ENCODE measurements at places on chromosomes 3 and 15.

- DNase-seq: no peak
Observed at GRCh38 chr3:42403737-42404136, 6.7 kb downstream of the LYZL4 start.

DNA sequence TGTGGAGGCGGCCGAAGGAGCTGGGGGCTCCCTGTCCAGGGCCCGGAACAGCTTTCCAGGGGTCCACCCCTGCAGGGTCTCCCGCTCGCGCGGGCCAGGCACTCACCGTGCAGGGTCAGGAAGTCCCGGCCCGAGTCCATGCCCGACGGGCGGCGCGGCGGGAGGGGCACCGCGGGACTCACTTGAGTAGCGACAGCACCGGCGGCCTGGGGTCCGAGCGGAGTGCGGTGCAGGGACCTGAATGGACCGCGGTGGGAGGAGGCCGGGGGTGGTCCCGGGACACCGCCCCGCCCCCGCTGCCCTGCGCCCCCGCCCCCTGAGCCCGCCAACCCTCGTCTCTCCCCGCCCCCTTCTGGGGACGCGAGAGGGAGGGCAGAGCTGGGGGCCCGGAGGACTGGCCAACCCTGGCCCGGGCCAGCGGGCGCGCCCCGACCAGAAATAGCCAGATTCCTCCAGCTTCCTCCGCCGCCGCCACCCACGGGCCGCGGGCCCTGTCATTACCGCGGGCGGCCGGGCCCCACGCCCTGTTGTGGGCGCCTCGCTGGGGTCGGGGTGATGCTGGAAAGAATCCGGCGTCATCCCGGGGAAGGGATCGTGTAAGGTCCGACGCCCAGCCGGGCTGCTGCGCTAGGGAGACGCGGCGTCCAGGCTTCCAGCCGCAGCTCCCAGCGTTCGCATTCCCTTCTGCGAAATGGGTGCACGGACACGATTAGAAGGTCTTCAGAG is at the start of gene PLCD1:
Gene PLCD1, minus strand, starts transcription at position 243 of the 726 bp plus-strand sequence. Its CDS starts 103 bp downstream, at position 140.
- peak; percentile 87 for DNase-seq

GRCh38 chr3:116000311-116000710 is 377.0 kb downstream of the GAP43 start:
- DNase-seq: peak; percentile 97

DNA sequence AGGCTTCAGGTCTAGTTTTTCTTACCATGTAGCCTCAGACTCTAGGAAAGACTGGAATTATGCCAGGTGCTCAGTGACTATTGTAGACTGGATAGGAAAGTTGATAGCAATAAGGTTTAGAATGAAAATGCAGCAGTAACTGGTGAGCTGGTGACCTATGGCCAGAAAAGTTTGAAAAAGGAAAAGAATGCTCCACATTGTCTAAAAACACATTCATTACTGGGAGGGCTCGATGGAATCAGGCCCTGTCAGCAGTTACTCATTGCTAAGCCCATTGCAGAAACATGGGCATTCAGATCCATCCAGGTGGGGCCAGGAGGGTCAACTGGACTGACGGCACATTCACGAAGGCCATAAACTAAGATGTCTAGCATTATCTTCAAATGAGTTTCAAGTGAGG is 8.7 kb upstream of the MBNL1 start:
- no peak for DNase-seq

GRCh38 chr15:52308446-52309153 is 13.0 kb upstream of the MYO5C start:
- DNase-seq: no peak

DNA sequence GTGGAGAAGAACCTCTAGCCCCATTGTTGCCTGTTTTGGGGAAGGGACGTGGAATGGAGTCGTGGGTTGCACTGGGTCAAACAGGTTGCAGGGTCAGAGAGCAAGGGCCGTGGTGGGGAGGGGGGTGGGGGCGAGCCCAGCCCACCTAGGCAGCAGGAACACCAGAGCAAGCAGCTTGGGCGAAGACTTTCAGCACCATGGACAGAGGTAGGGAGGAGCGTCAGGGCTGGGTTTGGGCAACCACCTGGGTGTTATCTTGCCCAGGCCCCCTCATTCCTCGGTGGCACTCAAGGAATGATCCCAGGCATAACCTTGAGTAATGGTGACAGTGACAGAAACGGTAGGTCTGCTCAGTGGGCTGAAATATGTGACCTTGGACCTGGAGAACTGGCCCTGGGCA is 45.9 kb upstream of the TMEM115 start:
- peak; percentile 30 for DNase-seq

GRCh38 chr3:157122116-157122515 is 37.8 kb downstream of the CCNL1 start:
- peak; percentile 76 for DNase-seq

DNA sequence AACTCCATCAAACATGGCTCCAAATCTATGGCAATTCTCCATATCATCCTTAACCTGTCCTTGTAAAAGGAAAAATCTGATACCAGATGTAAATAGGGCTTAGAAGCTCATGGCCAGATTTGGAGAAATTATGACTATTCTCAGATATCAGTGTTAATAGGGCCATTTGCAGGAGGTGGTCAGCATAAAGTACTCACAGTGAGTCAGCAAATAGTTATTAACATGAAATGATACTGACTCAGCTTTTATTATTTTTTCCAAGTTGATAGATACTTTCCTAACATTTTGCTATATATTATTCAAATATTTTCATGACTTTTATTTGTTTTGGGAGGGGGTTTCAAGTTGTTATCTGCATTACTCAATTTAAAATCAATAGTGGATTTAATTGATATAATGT is 255.8 kb downstream of the MFSD1 start:
- DNase-seq: peak; percentile 10

DNA sequence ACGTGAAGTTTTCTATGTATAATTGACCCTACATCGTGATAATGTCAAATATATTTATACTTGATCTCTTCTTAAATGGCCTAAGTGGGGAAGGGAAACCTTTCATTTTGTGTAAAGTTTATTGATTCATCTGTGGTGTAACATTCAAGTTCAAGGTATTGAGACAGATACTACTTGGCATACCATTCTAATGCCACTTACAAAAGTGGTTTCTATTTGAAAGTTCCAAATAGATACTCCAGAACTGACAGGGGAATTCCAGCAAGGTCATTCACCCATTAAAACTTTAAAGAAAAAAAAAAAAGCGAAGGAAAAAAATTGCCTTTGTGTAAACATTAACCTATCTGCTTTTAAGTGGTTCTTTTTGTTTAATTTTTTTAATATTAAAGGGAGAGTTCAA is 45.3 kb upstream of the MAP3K13 start:
- DNase-seq: no peak

DNA sequence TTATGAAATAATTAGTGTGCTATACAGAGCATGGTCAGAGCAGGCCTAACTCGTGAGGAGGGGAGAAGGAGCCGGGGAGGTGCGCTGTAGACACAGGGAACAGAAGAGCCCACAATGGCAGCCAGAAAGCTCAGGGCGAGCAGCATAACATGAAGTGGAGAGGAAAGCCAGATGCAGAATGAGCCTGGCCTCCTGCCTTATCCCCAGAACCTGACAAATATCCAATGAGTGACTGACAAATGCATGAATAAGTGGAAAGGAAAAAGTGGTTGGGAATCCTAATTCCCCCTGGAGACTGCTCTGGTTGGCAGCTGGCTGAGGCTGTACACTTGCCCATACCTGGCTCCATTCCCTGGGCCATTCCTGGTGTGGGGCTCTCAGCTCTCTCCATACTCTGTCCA is 9.2 kb upstream of the MST1R start:
- DNase-seq: no peak

DNA sequence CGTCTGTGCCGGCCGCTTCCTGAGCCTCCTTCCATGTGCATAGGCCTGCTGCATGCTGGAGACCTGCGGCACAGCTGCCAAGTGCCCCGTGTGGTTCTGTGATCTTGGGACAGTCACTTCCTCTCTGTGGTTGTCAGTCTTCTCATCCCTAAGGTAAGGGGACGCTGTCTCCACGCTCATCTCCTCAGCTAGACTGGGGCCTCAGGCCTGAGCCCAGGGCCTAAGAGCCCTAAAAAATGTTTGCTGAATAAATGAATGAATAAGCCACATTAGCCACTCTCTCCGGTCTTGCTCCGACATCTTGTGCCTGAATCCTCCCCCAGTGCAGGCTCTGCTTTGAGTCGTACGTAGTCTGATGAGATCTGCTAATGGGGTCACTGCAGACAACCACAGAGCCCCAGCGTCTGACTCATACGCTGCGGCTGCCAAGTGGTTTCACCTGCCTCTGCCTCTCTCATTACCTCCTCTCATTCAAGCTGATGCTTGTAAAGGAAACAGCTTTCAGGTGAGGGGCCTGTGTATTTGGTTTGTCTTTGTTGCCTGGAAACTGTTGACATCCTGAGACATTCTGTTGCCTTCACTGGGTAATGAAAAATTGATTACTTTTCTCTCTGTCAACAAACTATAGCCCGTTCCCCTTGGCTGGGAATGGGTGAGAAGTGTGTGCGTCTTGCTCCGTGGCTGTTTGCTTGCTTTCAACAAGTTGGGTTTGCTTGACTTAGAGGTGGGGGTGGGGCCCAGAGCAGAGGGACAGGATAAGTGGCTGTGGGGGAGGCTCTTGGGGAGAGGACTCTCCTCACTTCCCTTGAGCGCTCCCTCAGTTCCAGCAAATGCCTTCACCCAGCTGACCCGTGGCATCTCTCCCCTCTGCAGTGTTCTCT is 15.9 kb downstream of the RPLP1 start:
- DNase-seq: no peak

- no peak for DNase-seq
Observed at GRCh38 chr3:13265016-13265415, 155.1 kb downstream of the NUP210 start.

DNA sequence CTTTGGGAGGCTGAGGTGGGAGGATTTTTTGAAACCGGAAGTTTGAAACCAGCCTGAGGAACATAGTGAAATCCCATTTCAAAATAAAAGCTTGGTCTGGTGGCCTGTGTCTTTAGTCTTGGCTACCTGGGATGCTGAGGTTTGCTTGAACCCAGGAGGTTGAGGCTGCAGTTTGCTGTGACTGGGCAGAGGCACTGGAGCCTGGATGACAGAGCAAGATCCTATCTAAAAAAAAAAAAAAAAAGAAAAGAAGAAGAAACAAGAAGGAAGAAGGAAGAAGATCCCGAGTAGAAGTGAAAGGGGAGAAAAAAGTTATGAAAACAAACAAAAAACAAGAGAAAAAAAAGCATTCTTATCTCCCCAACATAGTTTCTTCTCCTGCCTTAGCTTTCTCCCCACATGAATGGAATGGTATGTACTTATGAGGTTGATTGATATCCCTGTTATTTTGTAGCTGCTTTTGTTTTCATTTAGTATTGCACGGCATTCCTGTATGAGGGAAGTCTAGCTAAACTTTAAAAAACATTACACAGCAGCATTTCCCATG is 42.4 kb downstream of the TMEM40 start:
- DNase-seq: no peak

DNA sequence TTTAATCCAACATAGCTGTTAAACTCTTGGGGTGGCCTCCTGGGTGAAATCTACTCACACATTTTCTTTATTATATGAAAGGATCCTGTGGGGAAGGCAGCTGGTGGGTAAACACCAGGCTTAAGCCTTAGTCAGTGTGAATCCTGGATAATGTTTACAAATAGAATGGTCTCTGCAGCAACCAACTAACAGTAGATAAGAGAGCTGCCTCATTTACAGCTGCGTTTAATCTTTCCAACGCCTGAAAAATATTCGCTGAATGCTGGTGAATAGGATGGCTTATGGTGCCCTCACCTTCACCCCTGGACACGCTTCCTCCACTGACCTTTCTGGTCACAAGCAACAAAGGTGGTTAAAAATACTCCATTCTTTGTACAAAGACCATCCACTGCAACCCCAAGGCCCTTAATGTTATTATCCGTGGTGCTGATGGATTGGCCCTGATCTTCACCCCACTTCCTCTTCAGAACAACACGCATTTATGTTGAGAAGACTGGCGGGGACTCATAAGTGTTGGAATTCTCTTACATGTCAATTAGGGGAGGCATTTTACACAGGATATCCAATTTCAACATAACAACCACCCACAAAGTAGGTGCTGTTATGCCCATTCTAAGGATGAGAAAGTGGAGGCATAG is 120.0 kb upstream of the FRMD4B start:
- peak; percentile 4 for DNase-seq

DNA sequence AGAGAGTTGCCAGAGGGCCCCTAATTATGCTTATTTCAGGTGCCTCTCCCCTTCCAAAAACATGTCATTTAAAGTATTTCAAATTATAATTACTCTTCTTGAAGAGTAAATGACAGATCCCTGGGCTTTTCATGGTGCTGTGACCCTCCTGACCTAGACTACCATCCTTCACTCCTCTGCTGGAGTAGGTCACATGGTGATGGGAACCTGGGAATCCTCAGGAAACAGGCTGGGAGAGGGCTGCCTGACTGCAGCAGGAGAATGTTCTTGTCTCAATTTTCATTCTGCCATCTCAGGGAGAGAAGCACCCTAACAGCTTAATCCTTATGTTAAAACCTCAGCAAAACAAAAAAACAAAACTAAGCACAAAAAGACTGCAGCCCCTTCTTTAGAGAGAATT is 24.6 kb downstream of the PGBD4 start:
- no peak for DNase-seq
